ENCODE measurements at places on chromosomes 11 and 22.

- no peak for DNase-seq
Observed at GRCh38 chr11:78391424-78391823, 26.2 kb downstream of the GAB2 start.

DNA sequence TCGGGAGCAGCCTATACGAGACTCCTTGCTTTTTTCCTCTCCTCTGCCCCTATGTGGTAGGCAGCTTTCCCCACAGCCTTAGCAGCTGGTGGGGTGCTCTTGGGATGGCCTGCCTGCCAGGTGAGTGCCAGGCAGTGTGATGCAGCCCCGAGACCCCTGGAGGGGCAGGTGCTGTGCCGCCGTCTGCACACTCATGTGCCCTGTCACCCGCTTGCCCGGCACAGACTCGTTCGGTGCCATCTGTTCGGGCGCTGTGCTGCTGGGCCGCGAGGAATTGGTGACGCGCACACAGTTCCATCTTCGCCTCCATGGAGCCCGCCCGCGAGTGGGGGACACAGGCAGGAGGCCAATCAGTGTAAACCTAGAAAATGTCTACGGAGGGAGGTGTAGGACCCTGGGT is 15.1 kb downstream of the TRMU start:
- no peak for DNase-seq

GRCh38 chr11:111870522-111870885 is 877 bp downstream of the ALG9 start:
- no peak for DNase-seq

GRCh38 chr11:15327786-15328231 is 213.1 kb downstream of the INSC start:
- peak; percentile 12 for DNase-seq

DNA sequence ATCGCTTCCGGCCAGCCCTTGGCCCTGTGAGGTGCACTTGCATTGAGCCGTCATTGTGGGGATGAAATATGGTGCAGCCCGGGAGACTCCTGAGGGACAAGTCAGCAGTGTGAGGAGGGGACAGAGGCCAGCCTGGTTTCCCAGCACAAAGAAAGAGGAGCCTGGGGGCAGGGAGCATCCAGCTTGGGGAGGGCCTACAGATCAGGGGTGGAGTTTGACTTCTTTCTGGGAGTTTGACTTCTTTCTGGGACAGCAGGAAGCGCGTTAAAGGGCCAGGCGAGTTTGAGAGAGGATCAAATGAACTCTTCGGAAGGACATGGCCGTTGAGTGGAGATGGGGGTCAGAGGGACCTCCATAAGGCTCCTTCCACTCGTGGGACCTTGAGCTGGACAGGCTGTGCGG is 91.9 kb downstream of the LRRC32 start:
- no peak for DNase-seq

DNA sequence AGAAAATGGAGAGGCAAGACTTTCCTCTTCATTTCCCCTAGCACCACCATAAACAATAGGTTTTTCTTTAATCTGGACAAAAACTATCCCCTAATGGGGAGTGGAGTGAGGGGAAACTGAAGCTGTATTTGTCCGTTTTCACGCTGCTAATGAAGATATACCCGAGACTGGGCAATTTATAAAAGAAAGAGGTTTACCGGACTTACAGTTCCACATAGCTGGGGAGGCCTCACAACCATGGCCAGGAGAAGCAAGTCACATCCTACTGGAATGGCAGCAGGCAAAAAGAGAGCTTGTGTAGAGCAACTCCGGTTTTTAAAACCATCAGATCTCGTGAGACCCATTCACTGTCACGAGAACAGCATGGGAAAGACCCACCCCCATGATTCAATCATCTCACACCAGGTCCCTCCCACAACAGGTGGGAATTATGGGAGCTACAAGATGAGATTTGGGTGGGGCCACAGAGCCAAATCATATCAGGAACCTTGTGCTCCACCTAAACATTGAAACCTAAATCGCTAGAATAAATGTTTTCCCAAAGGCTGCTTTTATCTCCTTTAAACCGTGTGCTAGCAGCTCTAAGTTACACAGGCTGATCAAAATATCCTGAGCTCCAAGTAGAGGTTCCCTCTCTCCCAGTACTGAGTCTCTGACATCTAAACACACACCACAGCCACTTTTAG is 4.3 kb downstream of the UBQLN3 start:
- DNase-seq = no peak

DNA sequence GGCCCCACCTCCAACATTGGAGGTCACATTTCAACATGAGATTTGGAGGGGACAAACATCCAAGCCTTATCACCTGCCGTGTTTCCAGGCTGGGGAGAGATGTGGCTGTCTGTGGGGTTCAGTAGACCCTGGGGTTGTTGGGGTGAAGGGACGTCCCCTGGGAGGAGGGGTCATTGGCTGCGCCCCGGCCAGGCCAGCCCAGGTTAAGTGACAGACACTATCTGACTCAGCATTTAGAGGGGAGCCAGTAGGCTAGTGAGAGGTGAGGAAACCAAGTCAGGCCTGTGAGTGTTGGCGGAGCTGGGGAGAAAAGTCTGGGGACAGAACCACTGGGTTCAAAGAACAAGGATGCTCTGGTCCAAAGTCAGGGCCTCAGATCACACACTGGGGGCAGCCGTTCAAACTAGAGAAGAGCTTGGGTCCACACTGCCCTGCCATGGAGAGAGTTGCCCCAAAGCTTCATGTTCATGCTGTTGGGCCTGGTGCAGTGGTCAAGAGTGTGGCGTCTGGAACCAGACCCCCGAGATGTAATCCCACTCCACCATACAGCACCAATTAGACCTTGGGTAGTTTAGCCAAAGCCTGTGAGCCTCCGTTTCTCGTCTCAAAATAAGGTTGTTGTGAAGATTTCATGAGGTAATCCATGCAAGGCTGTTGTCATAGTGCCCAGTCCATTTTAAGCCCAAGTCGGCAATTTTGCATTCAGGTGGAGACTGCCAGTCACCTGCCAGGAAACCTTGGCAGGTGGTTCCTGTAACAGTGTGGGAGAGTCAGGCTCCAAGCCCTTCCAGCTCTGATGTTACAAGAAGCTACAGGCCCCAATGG is 1289.6 kb downstream of the TBC1D22A start:
- no peak for DNase-seq

DNA sequence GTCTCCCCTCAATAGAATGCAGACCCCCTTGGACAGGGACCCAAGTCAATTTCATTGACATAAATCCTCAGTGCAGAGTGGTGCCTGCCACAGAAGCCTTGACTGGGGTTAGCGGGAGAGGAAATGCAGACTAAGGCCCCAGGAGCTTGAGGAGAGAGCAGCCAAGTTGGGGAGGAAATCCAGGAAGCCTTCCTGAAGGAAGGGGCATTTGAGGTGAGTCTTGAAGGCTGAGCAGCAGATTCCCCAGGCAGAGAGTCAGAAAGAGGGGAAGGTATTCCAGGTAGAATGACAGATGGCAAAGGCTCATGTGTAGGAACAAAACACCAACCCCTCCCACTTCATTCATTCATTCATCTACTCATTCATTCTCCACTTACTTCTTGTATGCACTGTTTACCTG is 10.3 kb downstream of the MYEOV start:
- no peak for DNase-seq

- DNase-seq = no peak
Observed at GRCh38 chr11:78292109-78292803, 103.5 kb downstream of the USP35 start.

DNA sequence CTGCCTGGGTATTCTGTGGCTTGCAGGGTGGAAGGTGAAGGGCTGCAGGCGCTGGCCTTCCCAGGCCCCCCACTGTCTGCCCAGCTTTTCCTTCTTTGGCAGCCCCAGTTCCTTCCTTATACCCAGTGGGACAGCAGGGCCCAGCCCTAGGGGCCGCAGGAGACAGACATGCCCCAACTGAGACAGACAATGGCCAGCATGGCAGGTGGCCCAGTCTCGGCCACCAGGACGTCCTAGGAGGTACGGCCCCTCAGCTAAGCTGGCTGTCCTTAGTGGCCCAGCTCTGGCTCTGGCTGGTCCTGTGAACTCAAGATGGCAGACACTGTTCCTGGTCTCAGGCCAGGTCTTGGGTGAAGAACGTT is 35.9 kb downstream of the RTN4R start:
- no peak for DNase-seq

DNA sequence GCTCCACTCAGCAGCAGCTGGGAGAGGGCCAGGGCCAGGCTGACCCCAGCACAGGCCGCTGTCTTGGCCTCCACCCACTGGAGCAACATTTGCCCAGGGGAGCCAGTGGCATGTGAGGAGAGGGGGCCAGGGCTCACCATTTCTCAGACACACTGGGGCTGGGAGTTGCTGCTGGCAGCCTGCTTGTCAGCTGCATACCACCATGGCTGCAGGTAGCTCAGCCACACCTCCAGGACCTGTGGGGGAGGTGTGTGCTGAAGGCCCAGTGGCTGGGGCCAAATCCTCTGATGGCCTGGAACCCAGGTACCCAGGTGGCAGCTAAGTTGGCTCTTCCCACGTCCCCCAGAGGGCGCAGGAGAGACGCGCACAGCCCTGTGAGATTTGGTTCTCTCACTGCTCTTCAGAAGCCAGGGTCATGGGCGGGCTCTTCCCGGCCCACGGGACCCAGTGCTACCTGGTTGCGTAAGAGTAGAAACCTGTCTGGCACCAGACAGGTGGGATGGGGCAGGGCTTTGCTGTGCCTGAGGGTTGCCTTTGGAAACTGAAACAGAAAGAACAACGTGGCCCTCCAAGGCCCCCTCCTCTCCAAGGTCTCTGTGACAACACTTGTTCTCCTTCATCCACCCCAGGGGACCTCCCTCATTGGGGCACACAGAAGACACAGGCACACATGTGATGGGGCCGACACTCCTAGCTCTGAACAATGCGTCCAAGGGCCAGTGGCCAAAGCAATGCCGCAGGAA is 98.8 kb downstream of the MED15 start:
- DNase-seq = peak; percentile 82

- no peak for DNase-seq
Observed at GRCh38 chr11:96237766-96238266, 105.2 kb downstream of the MAML2 start.

DNA sequence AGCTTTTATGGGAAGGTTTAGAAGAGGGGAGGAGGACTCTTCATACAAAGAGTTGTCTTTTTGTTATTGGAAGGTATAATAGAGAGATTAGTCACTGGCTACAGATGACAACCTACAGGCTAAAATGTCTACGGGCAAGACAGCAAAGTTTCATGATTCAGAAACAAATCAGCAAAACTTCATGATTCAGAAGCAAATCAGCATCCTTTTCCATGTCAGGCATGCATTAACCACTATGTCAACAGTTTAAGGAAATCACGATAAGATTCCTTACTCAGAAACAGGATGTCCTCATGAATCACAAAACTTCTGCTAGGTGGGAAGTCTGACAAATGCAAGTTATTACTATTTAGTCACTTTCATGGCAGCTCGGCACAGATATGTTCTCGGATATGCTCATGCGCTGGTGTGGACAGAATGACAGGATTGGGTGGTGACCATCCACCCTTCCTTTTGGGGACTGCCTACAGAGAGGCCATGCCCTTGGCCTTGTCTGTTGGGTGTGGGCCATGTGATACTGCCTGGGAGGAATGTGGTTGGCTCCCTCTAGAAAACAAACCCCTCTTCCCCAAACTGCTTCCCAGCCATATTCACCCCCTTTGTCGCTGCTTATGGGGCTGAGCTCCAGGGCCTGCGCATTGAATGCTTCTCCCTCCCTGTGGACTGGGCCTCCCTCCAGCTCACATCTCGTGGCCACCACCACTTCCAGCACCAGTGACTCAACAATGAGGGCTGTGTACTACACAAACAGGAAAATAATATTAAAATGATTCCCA is 10.1 kb downstream of the C11orf91 start:
- no peak for DNase-seq
